ENCODE measurements at places on chromosomes 3 and 15.
A peak's percentile ranks its signal among the peaks of the same experiment; 100 is the strongest.

DNA sequence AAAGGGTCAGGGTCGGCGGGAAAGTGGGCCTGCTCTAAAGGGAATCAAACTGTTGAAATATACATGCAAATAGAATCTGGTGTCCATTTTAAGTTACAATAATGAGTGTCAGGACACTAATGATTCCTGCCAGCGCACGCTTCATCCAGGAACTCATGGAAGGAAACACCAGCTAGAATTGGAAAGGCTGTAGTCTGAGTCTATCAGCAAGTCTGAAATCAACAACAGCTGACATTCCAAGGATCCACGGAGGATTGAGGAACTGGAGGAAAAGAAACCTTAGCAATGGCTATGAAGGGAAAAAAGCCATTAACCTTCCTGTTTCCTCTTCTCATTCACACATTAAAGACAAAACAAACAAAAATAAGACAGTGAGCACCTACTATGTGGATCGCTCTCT lies 1063.1 kb downstream of the NTRK3 start:
- DNase-seq, result no peak

GRCh38 chr3:184968115-184968514 lies 156.1 kb downstream of the VPS8 start:
- DNase-seq, result no peak

- no peak for DNase-seq
Measured at GRCh38 chr3:123663977-123664376, 79.1 kb upstream of the HACD2 start.

DNA sequence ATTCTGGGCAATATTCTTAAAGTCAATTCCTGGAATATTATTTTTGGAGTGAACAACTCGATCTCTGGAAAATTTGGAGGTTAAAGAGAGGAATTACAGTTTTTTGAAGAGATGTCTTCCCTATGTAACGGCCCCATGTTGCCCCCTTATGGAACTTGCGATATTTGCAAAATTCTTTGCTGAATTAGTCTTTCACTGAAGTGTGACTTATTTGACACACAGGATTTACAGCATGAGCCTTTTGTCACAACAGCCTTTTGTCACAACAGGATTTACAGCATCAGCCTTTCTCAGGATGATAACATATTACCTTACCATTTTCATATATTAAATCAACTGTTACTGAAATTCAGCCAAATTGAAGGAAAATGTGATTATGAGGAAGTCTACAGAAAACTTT lies 37.8 kb upstream of the SPTSSB start:
- peak; percentile 62 for DNase-seq

GRCh38 chr3:49600781-49601180 lies 46.5 kb downstream of the BSN start:
- no peak for DNase-seq

DNA sequence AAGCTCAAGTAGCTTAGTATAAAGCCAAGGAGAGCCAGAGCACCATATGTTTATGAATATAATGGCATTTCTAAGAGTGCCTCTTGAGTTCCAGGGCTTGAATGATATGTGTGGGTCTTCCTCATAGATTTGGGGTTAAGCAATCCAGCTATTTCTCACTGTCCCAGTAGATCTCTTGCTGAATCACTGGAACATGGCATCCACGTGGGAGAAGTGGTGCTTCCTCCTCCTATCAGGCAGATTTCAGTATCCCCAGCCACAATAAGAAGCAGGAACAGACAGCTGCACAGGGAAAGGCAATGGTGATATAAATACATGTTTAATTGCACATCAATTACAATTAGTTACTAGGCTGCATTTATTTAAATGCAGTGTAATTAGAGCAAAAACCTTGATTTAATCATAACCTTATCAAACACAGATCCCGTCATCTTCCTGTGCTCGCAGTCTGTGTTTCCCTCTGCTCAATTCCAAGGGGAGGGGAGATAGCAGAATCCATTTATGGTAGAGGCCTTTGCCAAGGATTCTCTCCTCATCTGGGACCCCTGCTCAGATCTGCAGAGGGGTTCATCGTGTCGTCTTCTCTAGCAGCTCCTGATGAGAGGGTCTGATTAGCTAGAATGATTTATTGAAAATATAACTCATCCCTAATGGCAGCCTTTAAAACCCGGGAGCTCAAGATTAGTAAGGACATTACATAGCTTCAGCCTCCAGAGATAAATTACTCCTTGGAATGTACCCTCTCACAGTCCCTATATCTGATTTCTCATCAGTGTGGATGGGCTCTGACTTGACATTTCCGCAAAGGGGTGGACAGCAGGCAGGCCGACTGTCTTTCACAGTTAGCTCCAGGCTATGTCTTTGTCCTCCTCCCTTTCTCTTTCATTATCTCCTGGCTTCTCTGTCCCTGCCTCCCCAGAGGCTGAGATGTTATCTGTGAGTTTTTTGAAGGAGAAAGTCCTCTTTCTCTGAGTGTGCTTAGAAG lies 775.9 kb downstream of the AGBL1 start:
- DNase-seq, result no peak

GRCh38 chr3:155385896-155386625 lies 92.6 kb upstream of the STRIT1 start:
- DNase-seq, result no peak

GRCh38 chr3:66312039-66312438 lies 91.2 kb downstream of the SLC25A26 start:
- DNase-seq, result peak; percentile 62

DNA sequence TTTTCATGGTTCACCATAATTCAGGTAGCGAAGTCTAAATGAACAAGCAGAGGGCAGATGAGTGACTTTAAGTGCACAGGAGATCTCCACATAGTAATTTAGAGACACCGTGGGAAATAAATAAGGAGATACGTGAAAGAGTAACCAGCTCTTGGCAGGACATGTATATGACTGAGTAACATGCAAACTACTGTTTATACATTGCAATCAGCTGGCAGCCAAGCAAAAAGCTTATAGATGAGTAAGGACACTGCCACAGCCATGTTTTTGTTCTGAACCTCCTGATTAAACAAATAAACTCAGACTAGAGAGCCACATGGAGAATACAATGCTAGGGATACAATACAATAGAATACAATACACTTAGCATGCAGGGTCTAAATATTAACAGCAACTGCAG lies 252.4 kb downstream of the FHIT start:
- no peak for DNase-seq

GRCh38 chr3:147431751-147432150 lies 22.6 kb downstream of the ZIC1 start:
- no peak for DNase-seq

GRCh38 chr3:186746008-186746407 lies 28.8 kb downstream of the KNG1 start:
- peak; percentile 2 for DNase-seq

DNA sequence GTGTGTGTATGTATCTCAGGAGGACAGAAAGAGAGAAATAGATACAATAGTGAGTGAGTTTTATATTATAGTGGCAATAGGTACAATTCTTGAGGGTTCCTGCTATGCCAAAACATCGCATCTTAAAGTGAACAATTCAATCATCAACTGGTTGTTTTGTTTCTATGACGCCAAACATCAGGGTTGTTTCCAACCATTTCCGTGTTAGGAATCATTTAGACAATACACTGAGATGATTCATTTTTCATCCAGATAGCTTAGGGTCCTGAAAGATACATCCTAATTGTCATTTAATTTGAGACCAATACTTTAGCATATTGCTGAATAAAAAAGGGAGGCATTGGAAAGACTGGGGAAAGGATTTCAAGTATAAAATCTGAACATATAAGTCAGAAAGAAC lies 472.2 kb downstream of the MCTP2 start:
- DNase-seq, result no peak

GRCh38 chr3:3532508-3532907 lies 266.7 kb upstream of the LRRN1 start:
- no peak for DNase-seq

DNA sequence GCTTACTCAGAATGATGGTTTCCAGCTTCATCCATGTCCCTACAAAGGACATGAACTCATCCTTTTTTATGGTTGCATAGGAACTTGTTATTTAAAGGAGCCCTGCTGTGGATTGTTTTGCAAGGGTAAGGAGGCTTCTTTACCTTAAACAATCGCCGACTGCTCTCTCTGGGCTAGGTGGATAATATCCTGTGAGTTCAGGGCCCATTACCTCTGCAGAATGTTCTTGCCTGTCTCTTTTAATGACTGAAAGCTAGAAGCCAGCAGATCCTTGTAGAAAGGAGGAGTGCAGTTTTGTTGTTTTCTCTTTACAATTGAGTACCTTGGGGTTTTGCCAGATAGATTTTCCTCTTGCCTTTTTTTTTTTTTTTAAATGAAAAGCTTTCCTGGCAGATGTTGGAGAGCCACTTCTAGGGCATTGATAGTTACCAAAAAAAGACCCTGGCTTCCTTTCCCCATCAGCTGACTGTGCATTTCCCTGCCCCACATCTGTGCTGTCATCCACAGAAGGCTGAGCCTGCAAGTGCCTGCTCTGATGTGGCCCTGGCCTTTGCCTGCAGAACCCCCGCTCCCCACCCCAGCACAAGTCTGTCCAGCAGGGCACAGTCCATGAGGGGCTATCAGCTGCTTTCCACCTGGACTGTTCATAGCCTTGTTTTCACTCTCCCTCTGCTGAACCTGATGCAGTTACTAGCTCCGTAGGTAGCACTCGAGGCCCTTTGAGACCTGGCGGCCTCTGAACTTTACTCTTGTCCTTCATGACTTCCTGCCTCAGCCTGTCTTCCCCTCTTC lies 113.1 kb downstream of the CHCHD6 start:
- no peak for DNase-seq

DNA sequence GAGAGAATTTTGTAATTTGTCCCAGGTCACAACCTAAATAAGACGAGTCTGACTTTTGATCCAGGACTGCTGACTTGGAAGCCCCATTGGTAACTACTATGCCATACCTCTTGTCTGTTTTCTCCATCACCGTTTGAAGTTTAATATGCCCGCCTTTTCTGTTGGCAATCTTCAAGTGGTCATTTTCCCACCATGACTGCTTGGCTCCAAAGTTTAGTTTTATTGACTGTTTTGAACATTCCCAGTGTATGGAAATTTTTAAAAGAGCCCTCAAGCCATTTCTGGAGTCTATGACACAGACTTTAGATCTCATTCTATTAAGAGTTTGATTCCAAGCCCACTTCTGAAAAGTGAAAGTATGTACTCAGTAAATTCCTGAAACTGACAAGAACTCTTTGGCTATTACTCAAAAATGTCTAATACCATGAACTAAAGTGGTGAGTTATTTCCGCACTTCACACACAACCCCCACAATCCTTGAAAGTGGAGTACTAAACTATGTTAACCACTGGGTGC lies 136.7 kb upstream of the ADAMTS9 start:
- no peak for DNase-seq

GRCh38 chr3:85877631-85878030 lies 918.8 kb downstream of the CADM2 start:
- DNase-seq, result no peak

GRCh38 chr3:57065588-57065987 lies 5.1 kb downstream of the SPATA12 start:
- DNase-seq, result no peak

DNA sequence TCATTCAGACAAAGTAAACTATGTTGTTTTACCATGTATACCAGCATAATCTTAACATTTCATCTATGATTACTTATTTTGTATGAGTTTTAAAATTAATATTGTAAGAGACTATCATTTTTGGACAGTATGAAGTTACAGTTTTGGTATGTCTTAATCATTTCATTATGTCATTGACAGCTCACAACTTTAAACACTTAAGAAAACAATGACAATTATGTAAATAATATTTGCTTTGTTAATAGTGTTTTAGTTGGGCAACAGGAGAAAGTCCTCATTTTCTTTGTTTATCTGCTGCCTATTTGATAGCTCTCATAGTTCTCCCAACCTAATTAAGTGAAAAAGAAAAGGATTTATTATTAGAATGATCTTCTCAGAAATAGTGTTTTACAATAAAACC lies 80.2 kb downstream of the MEF2A start:
- no peak for DNase-seq

- DNase-seq, result no peak
Measured at GRCh38 chr15:83999396-84000135, 236.0 kb upstream of the GOLGA6L4 start.

DNA sequence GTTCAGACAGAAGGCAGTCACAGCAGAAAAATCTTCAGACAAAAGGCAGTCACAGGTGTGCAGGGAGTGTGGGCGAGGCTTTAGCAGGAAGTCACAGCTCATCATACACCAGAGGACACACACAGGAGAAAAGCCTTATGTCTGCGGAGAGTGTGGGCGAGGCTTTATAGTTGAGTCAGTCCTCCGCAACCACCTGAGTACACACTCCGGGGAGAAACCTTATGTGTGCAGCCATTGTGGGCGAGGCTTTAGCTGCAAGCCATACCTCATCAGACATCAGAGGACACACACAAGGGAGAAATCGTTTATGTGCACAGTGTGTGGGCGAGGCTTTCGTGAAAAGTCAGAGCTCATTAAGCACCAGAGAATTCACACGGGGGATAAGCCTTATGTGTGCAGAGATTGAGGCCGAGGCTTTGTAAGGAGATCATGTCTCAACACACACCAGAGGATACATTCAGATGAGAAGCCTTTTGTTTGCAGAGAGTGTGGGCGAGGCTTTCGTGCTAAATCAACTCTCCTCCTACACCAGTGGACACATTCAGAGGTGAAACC lies 27.6 kb downstream of the ZNF589 start:
- peak; percentile 77 for DNase-seq

DNA sequence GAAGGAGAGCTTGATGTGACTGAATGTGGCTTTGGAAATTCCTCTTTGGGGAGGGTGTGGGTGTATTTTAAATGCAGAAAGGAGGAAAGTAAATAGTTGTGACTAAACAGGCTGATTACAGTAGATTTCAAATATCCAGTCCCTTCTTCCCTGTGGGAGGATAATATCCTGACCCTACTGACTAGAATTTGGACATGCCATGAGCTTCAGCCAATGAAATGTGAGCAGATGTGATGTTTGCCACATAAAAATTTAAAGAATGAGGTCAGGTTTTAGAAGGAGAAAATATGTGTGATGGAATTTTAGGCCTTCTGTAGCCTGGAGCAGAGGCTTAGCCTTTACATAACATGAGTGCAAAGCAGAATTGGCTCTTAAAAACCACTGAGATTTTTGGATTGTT lies 1218.9 kb downstream of the ROBO2 start:
- DNase-seq, result no peak

DNA sequence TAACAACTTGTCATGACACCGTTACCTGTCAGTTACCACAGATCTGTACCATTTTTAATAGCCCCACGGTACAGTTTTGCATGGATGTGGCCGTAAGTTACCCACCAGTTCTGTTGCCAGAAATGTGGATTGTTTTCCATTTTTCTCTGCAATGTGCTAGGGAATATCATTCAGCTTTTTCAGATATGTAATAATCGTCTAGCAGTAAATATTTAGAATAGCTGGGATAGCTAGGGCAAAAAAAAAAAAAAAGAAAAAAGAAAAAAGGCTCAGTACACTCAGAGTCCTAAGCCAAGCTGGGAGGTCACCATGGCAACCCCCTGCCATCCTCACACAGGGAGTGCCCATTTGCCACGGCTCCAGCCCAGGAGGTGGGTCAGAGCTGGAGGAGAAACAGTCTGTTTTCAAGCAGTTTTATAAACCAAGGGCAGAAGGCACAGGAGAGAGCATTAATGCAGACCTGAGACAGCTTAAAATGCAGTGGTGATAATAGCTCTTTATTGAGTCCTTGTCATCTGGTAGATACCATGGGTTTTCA lies 25.2 kb downstream of the PAQR5 start:
- no peak for DNase-seq
